Gastroesophageal sphincter (tissue), 4 donors: ENCODE measurements at places on chromosomes 7 and 10. TPM values are rescaled to one million over a fixed set of nuclear protein-coding genes. Genes with fewer than 3 reads are reported as not detected.

Gene PRSS2
- not detected for total RNA-seq

DNA sequence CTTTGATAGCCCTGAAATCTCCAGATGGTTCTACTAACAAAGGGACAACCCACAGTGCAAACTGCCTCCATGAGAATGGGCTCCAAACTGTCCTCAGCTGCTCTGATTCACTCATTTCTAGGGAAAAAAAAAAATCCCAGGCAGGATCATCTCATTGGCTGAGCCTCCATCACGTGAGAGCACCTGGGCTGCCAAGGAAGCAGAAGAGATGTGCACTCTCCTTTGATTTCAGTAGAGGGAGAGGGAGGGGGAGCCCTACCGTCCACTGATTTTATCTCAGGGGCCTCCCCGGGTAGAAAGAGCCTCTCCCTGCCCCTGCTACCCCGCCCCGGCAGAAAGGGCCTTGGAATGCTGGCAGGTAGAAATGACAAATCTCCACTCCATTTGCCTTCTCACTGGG is 725.4 kb downstream of the PHTF2 start:
- no peak for ATAC-seq
- H3K4me3 ChIP-seq, result no peak overlapping the region
- no peak overlapping the region for H3K27ac ChIP-seq
- no peaks in the 10 kb centered on the region for H3K27me3 ChIP-seq

- H3K36me3 ChIP-seq, result no peaks in the 10 kb centered on the region
- H3K4me3 ChIP-seq, result peak overlapping the region; percentile 9
- peaks cover 53% of the 10 kb centered on the region for H3K27me3 ChIP-seq
- H3K27ac ChIP-seq, result no peak overlapping the region
- ATAC-seq, result peak; percentile 50
These were observed 165.4 kb upstream of the DPP6 start for GRCh38 chr7:153886506-153887441.

DNA sequence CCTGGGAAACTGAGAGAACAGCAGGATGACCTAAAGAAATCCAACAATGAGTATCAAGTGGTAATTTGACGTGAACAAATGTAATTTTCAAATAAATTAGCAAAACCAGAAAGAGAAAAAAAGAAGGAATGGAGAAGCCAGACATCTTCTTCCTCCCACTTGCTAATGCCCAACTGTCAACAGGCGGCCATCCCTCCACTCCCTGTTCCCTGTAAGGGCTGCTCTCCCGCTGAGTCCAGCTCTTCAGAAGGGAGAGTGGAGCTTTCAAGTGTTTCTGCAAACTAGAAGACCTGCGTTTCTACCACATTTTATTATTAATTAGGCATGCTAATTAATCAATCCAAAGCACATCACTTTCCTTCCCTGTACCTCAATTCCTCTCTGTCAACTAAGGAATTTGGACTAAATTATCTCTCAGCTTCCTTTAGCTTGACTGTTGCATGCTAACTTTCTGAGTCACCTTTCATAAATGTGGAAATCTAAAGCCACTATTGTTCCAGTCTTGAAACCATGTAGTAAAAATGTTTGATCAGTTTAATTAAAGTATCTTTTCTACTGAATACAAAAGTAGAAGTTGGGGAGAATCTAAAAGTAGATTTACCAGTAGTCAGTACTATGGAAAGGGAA is 48.4 kb upstream of the CUL1 start:
- no peak for ATAC-seq
- H3K4me1 ChIP-seq, result no peaks in the 10 kb centered on the region
- no peaks in the 10 kb centered on the region for H3K36me3 ChIP-seq
- no peak overlapping the region for H3K4me3 ChIP-seq
- no peak overlapping the region for H3K27ac ChIP-seq

DNA sequence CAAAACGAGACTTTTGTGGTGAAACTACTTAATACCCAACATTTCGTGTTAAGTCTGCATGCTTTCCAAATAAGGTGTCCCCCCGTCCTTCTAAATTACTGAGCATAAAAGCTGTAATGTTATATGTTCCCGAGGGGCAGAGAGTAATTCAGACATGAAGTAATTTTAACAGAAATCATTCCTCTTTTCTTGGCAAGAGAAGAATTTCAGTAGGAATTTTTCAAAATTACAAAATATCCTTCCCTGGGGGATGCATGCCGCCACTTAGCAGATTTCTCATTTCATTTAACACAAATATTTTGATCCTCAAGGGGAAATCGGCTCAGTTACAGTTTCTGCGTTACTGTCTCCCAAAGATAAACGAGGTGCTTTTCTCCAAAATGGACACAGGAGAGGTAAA is 213.2 kb upstream of the RHOBTB1 start:
- H3K27me3 ChIP-seq, result no peaks in the 10 kb centered on the region
- ATAC-seq, result peak; percentile 39
- no peaks in the 10 kb centered on the region for H3K36me3 ChIP-seq
- no peak overlapping the region for H3K27ac ChIP-seq

DNA sequence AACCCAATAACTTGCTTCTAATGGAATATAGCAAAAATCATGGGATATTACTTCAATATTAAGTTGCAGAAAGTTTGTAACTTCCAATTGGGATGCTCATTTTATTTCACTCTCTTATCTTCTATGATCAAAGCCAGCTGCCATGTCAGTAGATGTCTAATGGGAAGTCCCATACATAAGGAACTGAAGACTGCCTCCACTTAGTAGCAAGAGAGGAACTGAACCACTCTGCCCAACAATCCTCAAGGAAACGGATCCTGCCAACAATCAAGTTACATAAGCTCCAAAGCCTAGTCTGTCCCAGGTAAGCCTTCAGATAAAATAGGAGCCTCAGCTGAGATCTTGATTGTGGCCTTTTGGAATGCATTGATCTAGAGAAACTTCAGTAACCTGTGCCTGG is 431.5 kb upstream of the PCDH15 start:
- no peaks in the 10 kb centered on the region for H3K4me1 ChIP-seq
- H3K4me3 ChIP-seq, result no peak overlapping the region
- ATAC-seq, result no peak
- H3K27me3 ChIP-seq, result no peaks in the 10 kb centered on the region
- H3K36me3 ChIP-seq, result no peaks in the 10 kb centered on the region

GRCh38 chr10:109417803-109418202 is 505.5 kb downstream of the XPNPEP1 start:
- ATAC-seq, result no peak
- no peaks in the 10 kb centered on the region for H3K36me3 ChIP-seq
- no peak overlapping the region for H3K4me3 ChIP-seq
- no peaks in the 10 kb centered on the region for H3K4me1 ChIP-seq
- H3K27ac ChIP-seq, result no peak overlapping the region
